Psoas muscle (tissue), 8 donors: ENCODE measurements at places on chromosomes 5 and 9. TPM values are rescaled to one million over a fixed set of nuclear protein-coding genes. Genes with fewer than 3 reads are reported as not detected.

ARAP3 gene
- 5.2 TPM for total RNA-seq

PCDHGB6 gene
- 3.5 TPM for total RNA-seq

BTNL8 gene
- not detected for total RNA-seq

ABLIM3 gene
- 34.3 TPM for total RNA-seq

PCDH1 gene
- total RNA-seq, result 13.6 TPM

PCDHAC2 gene
- total RNA-seq, result 0.11 TPM

DNA sequence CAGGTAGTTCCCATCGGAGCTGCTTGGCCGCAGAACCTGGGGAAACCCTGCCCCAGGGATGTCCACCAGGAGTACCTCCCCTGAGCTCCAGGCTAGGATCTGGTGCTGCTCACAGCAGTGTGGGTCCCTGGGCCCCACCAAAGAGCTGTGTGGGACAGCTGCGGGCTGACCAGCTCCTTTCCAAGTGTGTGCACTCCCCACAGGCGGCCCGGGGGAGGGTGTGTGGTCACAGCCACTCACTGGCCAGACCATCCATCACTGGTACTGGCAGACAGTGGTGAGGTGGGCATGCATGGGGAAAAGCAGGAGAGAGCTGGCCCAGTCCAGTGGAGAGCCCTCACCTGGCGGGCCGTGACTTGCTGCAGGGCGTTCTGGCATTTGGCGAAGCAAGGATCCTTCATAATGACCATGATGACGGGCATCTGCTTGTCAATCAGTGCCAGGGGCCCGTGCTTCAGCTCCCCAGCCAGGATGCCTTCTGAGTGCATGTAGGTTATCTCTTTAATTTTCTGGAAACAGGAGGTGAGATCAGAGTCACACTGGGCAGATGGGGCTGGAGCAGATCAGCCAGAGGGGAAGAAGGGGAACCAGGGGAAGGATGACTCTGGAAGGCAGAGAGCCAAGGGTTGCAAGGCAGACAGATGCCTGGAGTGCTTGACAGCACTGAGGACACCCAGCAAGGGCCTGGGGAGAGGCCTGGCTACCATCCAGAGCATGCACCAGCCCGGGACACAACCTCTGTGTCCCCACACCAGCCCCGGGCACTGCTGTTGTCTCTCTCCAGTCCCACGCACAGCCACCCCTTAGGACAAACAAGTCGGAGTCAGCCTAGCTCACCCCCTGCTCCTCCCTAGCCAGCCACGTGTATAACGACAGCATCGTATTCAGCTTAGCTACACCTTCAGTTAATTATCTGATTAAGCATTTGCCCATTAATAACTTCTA is 12.8 kb upstream of the MAPK9 start:
- DNase-seq, result no peak

DNA sequence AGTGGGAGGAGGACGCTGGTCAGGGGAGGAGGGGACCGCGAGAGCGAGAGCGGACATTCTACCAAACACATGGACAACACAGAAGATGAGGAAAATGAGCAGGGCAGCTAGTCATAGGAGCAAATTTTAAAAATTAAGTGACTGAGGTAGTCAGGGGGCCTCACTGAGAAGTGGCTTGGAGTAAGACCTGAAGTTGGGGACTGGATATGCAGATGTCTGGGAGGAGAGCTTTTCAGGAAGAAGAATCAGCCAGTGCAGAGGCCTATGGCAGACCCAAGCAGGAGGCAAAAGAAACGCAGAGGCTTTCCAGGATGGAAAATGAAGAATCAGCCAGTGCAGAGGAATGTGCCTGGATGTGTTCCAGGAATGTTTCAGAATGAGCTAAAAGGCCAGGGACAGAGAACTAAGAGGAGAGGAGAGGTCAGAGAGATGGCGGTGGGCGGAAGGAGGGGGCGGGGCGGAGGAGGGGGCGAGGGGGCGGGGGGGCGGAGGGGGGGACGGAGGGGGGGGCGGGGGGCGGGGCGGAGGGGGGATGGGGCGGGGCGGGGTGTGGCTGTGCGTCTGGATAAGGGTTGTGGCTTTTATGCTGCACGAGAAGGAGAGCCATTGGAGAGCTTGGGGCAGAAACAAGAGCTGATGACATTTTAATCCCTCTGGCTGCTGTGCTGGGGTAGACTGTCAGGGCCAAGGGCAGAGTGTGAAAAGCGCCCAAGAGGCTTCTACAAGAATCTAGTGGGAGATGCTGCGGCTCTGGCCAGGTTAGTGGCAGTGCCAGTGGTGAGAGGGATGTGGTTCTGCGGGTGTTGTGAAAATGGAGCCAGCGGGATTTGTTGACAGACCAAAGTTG is 129.6 kb downstream of the KCNIP1 start:
- peak; percentile 52 for DNase-seq

- DNase-seq, result peak; percentile 52
Observed at GRCh38 chr5:96432216-96433065, 607 bp downstream of the PCSK1 start.

DNA sequence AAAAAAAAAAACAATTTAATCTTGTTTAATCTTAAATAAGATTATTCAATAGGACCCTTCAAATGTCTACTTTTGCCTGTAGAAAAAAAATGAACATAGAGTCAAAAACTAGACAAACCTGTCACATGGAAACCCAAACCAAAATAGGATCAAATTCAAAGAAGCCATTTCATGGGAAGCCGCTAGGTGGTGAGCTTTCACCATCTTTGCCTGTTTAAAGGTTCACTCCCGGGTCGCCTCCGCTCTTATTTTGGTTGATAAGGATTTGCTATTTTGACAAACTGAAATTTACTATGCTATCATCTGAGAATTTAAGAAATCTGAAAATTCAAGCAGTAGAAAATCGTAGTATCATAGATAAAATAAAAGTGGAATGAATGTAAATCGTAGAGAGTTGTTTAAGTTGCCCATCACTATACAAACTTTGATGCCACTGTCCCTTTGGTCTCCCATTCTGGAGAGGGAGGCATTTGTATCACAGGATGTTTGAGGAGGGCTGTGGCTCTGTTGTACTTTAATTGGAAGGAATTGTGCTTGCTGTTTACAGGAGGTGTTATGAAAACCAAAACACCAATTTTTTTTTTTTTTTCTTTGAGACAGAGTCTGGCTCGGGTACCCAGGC is 43.5 kb upstream of the DNAH5 start:
- DNase-seq, result no peak

DNA sequence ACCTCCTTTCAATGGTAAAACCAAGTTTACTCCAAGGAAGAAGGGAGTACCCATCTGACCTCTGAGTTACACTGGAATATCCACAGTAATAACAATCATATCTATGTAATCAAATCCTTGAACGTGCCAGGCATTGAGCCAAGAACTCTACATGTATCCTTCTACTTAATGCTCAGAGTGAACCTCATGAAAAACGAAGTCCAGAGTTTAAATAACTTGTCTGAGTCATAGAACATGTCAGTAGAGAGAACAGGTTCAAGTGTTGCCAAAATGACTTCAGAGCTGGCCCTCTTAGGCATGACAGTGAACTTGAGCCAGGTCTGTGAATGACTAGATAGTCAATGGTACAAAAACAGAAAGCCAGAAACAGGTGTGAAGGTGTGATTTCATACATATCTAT is 164.1 kb upstream of the ZNF618 start:
- no peak for DNase-seq

GRCh38 chr9:129583308-129584038 is 37.4 kb downstream of the C9orf50 start:
- DNase-seq, result no peak

DNA sequence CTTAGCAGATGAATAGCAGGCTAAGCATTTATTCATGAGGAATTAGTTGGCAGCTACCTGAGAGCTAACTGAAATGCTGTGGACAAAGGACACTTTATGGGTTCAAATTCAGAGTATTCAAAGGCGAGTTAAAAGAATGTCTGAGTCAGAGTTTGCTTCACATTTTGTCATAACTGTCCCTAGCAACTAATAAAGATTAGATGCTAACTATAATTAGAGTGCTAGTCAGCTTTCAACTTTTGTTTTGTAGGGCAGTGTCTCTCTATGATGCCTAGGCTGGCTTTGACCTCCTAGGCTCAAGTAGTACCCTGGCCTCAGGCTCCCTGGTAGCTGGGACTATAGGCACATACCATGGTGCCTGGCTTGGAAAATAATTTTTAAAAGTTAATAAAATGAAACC is 4.6 kb downstream of the SMC5 start:
- no peak for DNase-seq

DNA sequence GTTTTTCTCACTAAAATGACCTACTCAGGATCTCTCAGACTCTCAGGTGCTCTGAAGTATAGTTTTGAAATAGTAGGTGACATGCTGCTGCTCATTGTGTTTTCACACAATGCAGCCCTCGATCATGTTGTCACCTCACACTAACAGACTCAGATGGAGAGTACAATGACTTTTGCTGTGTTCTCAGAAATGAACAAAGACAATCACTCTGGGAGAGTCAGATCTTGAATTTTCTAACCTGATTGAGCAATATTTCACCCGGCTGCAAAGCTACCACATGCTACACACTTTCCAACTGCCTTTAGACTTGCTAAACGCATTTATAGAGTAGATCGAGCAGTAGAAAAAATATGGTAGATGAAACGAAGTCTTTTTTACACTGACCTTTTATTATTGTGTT is 113.4 kb downstream of the ST8SIA4 start:
- DNase-seq, result no peak

DNA sequence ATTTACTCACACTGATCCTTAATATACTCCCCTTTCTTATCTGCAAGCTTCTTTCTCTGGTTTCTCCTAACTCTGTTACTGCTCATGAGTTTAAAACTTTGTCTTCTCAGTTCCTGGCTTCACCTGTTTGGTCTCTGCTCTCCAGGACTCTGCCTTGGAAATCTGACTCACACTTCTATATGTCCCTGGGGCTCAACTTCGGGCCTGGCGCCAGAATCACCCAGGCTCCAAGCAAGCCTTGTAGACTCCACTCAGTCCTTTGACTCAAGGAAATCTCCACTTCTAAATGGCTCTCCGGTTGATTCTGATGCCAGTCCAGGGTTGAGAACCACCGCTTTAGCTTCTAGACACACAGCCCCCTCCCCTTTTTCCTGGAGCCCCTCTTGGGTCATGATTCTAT is 57.8 kb downstream of the TMC1 start:
- DNase-seq, result peak; percentile 42

DNA sequence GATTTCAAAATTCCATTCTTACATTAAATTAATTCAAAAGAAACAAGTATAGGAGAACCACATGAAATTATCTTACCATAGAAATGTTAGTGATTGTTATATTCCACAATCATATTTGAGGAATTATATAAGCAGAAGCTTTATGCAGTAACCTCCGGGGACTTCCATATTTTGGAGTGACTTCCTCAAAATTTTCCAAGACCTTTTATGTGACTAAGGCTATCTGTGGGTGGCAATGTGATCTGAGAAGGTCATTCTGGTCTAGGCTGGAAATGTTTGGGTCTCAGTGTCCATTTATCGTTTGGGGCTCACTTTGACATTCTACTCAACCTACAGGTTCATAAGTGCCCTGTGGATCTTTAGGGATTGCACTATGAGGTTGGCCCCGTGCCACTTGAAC is 776.6 kb downstream of the CDH12 start:
- DNase-seq, result no peak

GRCh38 chr9:14993901-14994554 is 83.8 kb upstream of the FREM1 start:
- no peak for DNase-seq

- peak; percentile 39 for DNase-seq
Observed at GRCh38 chr9:34985311-34985899, 4.1 kb upstream of the DNAJB5 start.

GRCh38 chr5:150781706-150782614 is 3.4 kb downstream of the SMIM3 start:
- peak; percentile 79 for DNase-seq

- DNase-seq, result no peak
Observed at GRCh38 chr5:60455589-60455988, 244.4 kb downstream of the DEPDC1B start.

DNA sequence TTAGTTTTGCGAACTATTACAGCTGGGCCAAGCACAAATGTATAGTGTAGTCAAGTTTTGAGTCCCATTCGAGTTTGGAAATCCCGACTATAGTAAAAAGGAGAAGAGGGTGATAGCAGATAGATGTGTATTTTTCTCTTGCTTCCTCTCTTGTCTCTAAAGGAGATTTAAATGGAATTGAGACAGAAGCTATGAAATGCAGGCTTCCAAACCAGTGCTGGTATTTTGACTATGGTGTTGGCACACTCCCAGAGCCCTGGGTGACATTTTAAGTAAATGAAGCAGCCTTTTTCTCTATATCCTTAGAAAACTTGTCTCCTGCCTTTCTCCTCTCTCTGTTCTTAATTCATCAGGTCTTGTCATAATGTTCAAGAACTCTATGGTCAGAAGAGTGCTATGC is 17.7 kb upstream of the AUH start:
- no peak for DNase-seq

DNA sequence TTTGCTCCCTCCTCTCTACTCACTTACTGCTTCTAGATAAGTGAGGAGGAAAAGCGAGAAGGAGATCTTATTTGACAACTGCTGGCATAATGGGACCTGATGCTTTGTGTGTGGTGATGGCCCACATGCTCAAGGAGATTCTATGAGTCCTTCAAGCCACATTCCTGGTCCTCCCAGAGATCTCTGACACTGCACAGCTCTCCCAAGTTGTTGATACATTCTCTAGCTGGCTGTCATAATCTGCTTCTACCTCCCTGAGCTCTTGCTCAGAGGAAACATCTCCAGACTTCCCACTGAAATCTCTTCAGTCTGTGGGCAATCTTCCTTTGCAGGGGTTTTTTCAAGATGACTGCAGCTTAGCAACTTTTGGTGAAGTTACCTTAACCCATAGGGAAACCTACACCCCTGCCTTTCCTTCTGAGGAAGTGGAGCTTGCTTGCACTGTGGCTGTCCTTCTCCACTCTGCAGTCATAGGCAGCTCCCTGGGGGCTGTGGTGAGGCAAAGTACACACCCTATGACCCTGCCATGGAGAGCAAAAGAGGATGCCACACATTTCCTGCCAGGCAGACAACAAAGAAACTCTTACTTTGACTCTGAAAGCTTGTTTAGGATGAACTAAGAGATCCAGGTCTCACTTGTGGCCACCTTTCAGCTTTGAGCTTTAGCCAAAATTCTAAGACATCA is 163.8 kb downstream of the TMEM38B start:
- no peak for DNase-seq

- DNase-seq, result no peak
Observed at GRCh38 chr5:9847631-9848030, 217.5 kb upstream of the TAS2R1 start.

GRCh38 chr9:127860260-127860659 is 5.8 kb upstream of the ENG start:
- no peak for DNase-seq

GRCh38 chr5:40436535-40437237 is 243.0 kb upstream of the PTGER4 start:
- DNase-seq, result no peak

GRCh38 chr9:76592974-76593347 is 134.0 kb downstream of the GCNT1 start:
- no peak for DNase-seq

GRCh38 chr9:87874304-87874623 is 8.4 kb upstream of the SPATA31E1 start:
- DNase-seq, result no peak
